IPS DF 6.9 (cell line): ENCODE measurements at places on chromosomes 2 and 18.
A peak's percentile ranks its signal among the peaks of the same experiment; 100 is the strongest.

DNA sequence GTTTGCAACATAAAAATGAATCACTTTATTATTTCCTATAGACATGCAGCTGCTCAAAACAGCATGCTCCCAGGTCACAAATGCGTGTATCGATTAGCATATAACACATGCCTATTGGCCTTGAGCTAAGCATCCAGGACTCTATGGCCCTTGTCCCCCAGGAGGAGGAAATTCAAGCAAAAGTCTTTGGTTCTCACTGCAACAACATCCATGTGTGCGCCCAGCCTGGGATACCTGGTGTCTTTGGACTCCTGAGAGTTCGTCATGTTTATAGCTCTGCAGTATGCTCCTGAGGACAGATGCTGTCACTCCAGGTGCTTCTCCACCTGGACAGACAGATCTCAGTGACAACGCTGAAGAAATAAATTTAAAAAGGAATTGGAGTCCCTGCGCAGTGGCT lies 284.6 kb downstream of the PHLPP1 start:
- no peaks in the 10 kb centered on the region; the same call in 1 of the 2 replicates for H3K27me3 ChIP-seq
- DNase-seq, result no peak
- no peak overlapping the region for H3K4me3 ChIP-seq
- H3K4me1 ChIP-seq, result no peaks in the 10 kb centered on the region
- no peak overlapping the region for H3K27ac ChIP-seq

GRCh38 chr2:234245945-234246344 lies 195.4 kb downstream of the SPP2 start:
- H3K27ac ChIP-seq, result no peak overlapping the region
- H3K4me1 ChIP-seq, result no peaks in the 10 kb centered on the region
- no peaks in the 10 kb centered on the region; the same call in 1 of the 2 replicates for H3K36me3 ChIP-seq
- H3K4me3 ChIP-seq, result no peak overlapping the region
- no peaks in the 10 kb centered on the region for H3K27me3 ChIP-seq
- no peak for DNase-seq

GRCh38 chr2:215461836-215462532 lies 26.1 kb upstream of the FN1 start:
- no peaks in the 10 kb centered on the region for H3K36me3 ChIP-seq
- H3K27ac ChIP-seq, result no peak overlapping the region
- no peaks in the 10 kb centered on the region for H3K4me1 ChIP-seq
- no peak overlapping the region for H3K4me3 ChIP-seq

DNA sequence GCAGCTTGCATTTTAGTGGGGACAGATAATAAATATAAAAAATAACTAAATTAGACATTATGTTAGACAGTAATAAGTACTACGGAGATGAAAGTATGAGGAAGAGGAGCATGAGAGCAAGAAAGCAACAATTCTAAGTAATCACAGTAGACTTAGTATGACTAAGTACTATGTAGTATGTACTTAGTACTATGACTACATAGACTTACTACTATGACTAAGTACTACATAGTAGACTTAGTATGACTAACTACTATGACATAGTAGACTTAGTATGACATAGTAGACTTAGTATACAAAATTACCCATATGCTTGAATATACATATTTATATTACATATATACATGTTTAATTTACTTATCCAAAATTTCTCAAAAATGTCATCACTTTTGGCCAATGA lies 29.3 kb downstream of the CDH20 start:
- no peak overlapping the region for H3K4me3 ChIP-seq
- DNase-seq, result no peak
- H3K27ac ChIP-seq, result no peak overlapping the region
- H3K27me3 ChIP-seq, result no peaks in the 10 kb centered on the region

- no peak overlapping the region for H3K4me3 ChIP-seq
- no peaks in the 10 kb centered on the region for H3K27me3 ChIP-seq
- H3K27ac ChIP-seq, result no peak overlapping the region
- peak; percentile 50 for DNase-seq
- no peaks in the 10 kb centered on the region for H3K36me3 ChIP-seq
These were observed 1.3 kb downstream of the CPS1 start for GRCh38 chr2:210557721-210558120.

GRCh38 chr2:227115761-227116160 lies 48.2 kb downstream of the COL4A4 start:
- no peaks in the 10 kb centered on the region for H3K36me3 ChIP-seq
- no peak for DNase-seq
- H3K27ac ChIP-seq, result no peak overlapping the region
- no peaks in the 10 kb centered on the region for H3K4me1 ChIP-seq
- H3K4me3 ChIP-seq, result no peak overlapping the region
- no peaks in the 10 kb centered on the region for H3K27me3 ChIP-seq

GRCh38 chr2:198880421-198880820 lies 577.3 kb downstream of the SATB2 start:
- H3K27me3 ChIP-seq, result no peaks in the 10 kb centered on the region
- no peak for DNase-seq
- no peak overlapping the region for H3K4me3 ChIP-seq
- H3K27ac ChIP-seq, result no peak overlapping the region
- no peaks in the 10 kb centered on the region for H3K4me1 ChIP-seq

DNA sequence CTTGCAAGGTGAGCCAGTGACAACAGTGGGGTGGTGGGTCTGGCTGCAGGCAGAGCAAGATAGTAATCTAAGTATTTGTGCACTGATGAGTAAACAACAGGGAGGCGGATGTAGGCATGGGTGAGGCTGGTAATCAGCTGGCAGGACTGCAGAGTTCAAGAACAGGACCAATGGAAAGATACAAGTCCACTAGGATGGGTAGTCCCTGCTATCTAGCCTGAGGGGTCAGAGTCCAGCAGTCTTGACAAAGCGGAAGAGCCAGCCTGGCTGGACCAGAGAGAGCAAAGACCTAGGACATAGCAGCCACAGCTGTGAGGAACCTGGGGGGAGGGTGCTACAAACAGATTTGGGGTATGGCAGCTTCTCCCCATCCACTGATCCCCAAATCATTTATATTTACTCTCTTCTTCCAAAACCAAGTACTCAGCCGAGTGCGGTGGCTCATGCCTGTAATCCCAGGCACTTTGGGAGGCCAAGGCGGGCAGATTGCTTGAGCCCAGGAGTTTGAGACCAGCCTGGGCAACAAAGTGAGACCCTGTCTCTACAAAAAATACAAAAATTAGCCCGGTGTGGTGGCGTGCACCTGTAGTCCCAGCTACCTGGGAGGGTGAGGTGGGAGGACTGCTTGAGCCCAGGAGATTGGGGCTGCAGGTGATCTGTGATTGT lies 25.9 kb downstream of the VIL1 start:
- peaks cover 3% of the 10 kb centered on the region; the same call in 1 of the 2 replicates for H3K36me3 ChIP-seq
- H3K4me1 ChIP-seq, result no peaks in the 10 kb centered on the region
- no peak overlapping the region for H3K27ac ChIP-seq
- H3K4me3 ChIP-seq, result no peak overlapping the region
- no peak for DNase-seq

DNA sequence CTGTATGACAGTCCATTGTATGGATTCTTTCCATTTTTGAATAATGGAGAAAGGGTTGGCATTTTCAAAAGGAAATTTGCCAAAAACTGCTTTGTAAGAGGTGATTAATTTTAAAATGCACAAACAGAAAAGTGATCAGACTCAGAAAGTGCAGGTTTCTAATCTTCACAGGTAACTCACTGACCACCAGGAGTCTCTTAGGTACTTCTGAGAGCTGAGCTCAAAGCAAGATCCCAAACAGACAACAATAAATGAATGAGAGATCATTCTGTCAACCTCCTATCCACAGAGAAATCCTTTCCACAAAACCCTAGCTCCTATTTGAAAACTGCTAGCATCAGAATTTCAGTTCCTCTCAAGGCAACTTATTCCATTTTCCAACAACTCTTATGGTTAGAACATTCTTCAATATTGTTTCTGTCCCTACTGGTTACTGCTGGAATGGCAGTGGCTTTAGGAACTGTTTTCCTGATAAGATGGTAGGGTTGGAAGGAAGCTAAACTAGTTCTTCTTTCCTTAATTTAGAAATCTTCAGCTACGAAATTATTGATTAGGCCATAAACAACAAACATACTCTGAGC lies 20.6 kb upstream of the HAAO start:
- no peaks in the 10 kb centered on the region for H3K36me3 ChIP-seq
- DNase-seq, result no peak
- no peaks in the 10 kb centered on the region for H3K27me3 ChIP-seq
- 0 out of 2 replicates have a peak, but pooled peaks cover 2% of the 10 kb centered on the region for H3K4me1 ChIP-seq
- no peak overlapping the region for H3K4me3 ChIP-seq
- no peak overlapping the region for H3K27ac ChIP-seq

GRCh38 chr2:241211276-241211675 lies 22.8 kb downstream of the ANO7 start:
- H3K27ac ChIP-seq, result no peak overlapping the region
- no peak overlapping the region for H3K4me3 ChIP-seq
- DNase-seq, result no peak
- H3K36me3 ChIP-seq, result no peaks in the 10 kb centered on the region
- H3K27me3 ChIP-seq, result no peaks in the 10 kb centered on the region

- DNase-seq, result no peak
- H3K4me1 ChIP-seq, result no peaks in the 10 kb centered on the region
- no peak overlapping the region for H3K4me3 ChIP-seq
- H3K27ac ChIP-seq, result no peak overlapping the region
- H3K36me3 ChIP-seq, result no peaks in the 10 kb centered on the region
These were observed 47.6 kb downstream of the STK17B start for GRCh38 chr2:196123679-196124373.

GRCh38 chr2:191927319-191927867 lies 80.5 kb upstream of the CAVIN2 start:
- DNase-seq, result no peak
- no peak overlapping the region for H3K4me3 ChIP-seq
- H3K27ac ChIP-seq, result peak overlapping the region; percentile 37
- H3K4me1 ChIP-seq, result peaks cover 1% of the 10 kb centered on the region; the same call in 1 of the 2 replicates
- no peaks in the 10 kb centered on the region for H3K27me3 ChIP-seq
- no peaks in the 10 kb centered on the region for H3K36me3 ChIP-seq

GRCh38 chr2:161586517-161587167 lies 37.6 kb upstream of the SLC4A10 start:
- DNase-seq, result no peak
- no peak overlapping the region for H3K27ac ChIP-seq
- no peaks in the 10 kb centered on the region for H3K36me3 ChIP-seq
- no peaks in the 10 kb centered on the region for H3K4me1 ChIP-seq
- no peak overlapping the region for H3K4me3 ChIP-seq

DNA sequence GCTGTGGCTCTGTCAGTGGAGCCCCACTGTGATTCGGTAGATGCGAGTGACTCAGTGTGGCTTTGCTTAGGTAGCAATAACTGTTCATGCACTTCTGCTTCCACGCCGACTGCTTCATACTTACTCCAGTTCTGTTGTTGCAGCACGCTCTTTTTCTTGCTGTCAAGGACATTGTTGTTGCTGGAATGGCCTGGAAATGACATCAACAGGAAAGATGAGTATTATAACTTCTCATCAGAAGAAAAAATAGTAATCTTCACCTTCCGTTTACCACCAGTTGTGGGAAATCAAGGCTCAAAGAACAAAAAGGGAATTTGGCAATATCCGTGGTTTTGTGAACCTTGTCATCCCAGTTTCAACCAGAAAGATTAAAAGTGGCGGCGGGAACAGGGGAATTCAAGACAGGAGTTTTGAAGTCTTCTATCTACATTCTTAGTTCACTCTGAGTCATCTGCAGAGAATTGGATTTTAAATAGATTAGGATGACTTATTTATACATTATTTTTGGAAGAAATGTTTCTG lies 8.3 kb downstream of the TM4SF20 start:
- H3K27me3 ChIP-seq, result no peaks in the 10 kb centered on the region
- H3K4me3 ChIP-seq, result no peak overlapping the region
- 0 out of 2 replicates have a peak, but pooled peaks cover 2% of the 10 kb centered on the region for H3K36me3 ChIP-seq
- H3K4me1 ChIP-seq, result no peaks in the 10 kb centered on the region
- DNase-seq, result no peak

DNA sequence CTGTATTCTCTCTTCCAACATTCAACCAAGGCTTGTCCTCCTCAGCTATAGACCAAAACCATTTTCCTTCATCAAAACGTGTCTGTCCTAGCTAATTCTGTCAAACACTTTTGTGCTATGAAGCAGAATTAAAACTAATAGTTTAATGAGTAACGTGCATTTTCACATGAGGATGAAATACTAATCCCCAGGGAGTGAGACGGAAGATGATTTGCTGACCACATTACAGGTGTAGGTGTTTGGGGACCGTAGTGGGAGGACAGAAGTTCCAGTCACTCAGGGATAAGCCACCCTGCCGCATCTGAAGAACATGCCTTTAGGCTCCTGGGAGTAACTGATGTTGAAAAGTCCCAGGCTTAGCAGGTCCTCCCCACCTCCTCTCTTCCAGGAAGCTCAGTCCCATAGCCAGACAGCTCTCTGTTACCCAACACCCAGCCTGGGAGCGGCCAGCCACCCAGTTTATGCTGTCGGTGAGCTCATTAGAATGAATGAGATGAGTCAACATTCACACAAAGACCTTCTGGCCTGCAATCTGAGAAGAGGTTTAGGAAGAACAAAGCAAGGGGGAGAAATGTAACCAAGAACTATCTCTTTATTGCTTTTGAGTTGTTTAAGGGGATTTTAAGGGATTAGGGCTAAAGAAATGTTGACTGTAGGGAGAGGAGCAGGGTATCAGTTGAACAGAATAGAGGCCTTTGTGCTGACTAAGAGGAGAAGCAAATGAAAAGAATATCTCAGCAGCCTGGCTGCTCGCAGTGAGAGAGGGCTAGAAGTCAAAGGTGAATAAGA lies 122.5 kb downstream of the FOXI3 start:
- H3K4me3 ChIP-seq, result no peak overlapping the region
- no peaks in the 10 kb centered on the region for H3K36me3 ChIP-seq
- H3K4me1 ChIP-seq, result no peaks in the 10 kb centered on the region

DNA sequence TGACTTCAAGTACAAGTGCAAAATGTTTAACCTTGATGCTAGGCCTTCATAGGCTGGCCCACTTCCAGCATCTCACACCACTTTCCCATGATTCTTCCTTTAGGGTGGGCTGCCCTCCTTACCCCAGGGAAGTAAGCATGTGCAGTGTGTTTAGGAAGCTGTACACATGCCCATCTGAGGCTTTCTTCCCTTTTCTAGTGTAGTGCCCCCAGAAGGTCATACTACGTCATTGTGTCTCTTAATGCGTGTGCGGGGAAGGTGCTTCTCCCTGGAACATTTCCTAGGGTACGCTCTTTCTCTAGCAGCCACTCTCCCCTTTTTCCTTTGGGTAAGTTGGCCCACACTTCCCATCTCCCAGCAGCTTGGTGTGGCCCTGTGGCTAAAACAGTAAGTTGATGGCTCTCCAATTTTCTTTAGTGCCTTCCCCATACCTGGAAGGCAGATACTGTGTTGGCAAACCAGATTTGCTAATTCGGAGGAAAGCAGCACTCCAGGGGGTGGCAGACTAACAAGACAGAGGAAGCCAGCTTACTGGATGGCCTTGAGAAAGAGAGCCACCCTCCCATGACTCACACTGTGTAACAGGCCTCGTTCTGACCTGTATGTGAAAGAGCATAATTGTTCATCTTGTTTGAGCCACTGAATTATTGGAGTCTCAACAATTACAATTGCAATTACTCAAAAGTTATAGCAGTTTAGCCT lies 1.1 kb upstream of the SULT6B1 start:
- no peak overlapping the region for H3K4me3 ChIP-seq
- H3K4me1 ChIP-seq, result peaks cover 10% of the 10 kb centered on the region
- no peaks in the 10 kb centered on the region for H3K36me3 ChIP-seq
- no peak overlapping the region for H3K27ac ChIP-seq
- H3K27me3 ChIP-seq, result no peaks in the 10 kb centered on the region
